Adrenal gland (tissue), 19 donors: ENCODE measurements at places on chromosomes 2 and 18.
A peak's percentile ranks its signal among the peaks of the same experiment; 100 is the strongest.

DNA sequence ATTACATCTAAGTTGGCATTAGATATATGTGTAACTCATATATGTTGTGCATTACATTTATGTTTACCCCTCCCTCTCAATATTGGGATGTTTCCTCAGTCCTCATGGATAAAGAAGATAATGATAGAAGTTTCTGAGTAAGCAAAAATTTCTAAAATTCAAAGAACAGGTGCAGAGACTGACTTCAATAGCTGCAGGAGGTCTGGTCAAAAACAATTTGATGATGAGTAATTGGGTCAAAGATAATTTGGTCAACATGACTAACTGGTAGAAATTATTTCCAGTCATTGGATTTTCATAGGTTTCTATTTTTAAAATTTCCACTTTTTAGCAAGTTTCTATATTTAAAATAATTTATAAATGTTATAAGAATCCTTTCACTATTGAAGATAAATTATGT is 1130.9 kb upstream of the SLC39A10 start:
- no peak for DNase-seq

DNA sequence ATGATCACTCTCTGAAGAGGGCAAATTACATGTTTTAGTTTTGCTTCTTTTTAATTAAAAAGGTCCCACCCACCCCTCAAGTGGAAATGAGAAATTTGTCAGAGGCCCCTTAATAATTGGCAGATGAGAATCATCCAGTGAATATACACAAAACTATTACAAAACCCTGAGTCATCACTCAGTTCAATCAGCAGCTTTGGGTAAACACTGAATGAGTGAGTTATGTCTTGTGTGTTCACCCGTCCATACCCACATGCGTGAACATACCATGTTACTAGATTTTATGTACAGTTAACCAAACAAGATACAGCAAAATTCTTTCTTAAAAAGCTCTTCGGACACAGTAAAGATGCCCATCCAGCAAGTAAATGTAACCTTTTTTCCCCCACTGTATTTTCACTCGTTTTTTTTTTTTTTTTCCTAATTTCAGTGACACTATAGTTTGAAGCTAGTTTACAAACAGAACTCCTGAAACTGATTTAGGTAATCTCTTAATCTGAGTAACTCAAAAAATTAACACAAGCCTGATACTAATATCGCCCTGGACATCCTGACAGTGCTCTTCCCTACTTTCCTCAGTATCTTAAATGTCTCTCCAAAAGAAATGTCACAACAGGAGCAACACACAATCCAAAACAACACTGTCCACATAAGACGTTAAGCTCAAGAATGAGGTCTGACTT is 1.4 kb downstream of the PSME4 start:
- DNase-seq = no peak

DNA sequence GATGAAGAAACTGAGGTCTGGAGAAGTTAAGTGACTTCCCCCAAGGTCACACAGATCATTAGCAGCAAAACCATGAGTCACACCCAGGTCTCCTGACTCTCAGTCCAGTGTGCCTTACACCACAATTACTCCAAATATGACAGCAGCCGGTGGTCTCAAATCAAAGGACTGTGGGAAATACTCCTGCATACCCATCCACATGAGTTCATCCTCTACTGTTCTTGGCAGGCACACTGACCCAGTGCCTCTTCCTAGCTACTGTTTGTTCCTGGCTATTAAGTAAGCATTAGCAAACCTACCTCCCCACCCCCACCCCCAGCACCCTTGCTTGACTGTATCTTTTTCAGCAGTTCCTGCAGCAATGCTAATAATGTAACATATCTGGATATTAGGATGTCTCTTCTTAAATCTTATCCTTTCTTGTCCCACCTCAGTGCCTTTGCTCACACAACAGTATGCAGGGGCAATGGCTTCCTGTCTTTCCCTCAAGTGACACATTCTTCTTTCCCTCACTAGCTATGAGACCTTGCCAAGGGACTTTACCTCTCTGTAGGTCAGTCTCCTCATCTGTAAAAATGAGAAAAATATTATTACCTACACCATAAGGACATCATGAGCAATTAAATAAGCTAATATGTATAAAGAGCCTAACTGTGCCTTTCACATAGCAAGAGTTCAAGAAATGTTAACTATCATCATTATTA is 46.2 kb downstream of the FAM98A start:
- no peak for DNase-seq

DNA sequence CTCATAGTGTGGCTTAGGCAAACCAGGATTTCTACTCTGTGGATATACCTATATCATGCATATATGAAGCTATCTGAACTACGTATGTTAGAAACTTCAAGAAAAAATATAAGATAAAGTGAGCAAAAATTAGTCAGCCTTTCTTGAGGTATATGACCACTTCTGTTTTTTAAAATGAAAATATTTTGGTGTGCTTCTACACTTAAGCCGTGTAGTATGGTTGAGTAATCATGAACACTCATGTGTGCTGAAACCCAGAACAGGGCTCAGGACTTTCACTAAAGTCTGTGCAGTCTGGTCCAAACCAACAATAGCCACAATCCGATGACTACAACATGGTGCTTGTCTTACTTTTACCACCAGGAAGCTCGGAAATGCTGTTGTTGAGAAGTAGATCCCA is 48.9 kb upstream of the TMEM177 start:
- no peak for DNase-seq

DNA sequence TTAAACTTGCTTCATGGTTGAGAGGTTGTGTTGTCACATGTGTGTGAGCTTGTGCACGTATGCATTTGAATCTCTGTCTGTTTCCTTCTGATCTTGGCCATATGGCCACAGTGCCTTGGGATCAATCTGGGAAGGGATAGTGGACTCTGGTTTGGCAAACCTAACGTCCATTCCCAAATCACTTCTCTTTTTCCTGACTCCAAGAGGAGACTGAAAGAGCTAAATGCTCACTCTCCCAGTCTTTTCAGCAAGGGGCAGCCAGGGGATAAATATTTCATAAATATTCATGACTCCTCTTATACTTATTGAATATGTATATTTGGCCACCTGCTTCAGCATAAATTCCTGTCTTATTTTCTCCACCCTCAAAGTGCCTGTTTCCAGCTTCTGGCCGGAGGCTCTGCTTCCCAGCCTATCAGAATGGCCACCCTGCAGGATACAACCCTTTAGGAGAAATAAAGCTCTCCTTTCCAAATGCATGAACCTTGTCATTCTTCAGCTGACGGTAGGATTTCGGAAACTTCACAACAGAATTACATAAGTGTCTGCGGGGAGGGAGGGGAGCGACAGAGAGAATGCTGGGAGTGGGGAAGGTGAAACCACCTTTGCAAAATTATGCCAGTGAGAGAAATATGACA is 112.2 kb upstream of the COPS8 start:
- no peak for DNase-seq

- no peak for DNase-seq
Observed at GRCh38 chr2:75406131-75406581, 154.6 kb downstream of the EVA1A start.

- peak; percentile 30 for DNase-seq
Observed at GRCh38 chr2:241808051-241808720, 807 bp upstream of the NEU4 start.

DNA sequence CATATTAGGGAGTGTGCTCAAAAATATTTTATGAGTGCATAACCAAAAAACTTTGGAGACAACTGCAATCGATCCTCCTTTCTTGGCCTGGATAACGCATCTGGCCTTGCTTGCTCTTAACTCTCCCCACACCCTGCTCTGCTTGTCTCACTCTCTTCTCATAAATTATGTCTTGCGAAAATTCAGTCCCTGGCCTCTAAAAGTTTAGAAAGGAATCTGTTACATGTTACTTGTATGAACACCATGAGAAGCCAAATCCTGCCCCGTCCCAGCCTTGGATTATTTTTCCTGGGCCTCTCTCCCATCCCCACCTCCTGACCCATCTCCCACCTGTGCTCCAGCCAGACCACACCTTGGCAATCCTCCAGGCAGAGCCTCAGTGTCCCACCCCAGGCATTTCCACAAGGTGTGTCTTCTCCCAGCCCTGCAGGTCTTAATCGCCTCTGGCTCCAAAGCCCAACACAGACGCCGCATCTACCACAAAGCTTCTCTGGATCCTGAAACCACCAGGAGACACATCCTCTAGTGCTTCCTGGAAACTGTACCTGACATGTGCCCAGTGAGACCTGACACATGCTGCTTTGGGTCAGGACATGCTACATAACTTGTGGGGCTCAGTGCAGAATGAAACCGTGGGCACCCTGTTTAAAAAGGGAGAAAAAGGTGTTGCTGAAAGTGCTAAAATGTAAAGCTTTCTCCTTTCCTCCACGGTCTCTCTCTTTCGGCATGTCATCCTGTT is 99.6 kb upstream of the ST3GAL5 start:
- peak; percentile 71 for DNase-seq

- DNase-seq = peak; percentile 75
Observed at GRCh38 chr2:172461591-172462372, 34.4 kb downstream of the ITGA6 start.

DNA sequence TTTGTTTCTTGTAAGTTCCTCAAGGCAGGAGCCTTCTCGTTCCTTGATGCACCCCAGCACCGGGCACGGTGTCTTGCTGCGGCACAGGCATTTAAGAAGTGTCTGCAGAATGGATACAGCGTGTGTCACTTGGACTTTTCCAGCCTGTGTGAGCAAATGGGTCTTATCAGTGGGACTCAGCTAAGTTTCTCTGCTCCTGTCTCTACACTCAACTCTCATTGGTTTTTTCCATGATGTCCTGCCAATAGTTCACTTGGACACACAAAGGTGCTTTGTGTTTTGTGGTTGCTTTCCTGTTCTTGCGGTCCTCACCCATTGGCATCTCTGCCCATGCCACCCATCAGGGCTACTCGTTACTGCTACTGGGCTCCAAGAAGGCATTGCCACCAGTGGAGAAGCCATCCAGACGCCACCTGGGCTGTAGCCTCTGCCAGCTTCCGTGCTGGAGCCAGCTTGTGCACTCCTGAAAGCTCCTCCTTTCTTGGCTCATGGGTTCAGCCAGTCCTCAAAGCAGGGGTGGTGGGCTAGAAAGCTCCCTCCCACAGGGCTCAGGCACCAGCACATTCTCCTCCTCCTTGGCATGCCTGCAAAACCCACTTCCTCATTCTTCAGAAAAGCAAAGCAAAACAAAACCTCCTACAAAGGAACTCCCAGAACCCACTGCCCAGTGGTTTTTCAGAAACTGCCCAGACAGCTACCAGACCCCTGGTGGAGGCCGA is 41.4 kb downstream of the IL1R2 start:
- no peak for DNase-seq

- no peak for DNase-seq
Observed at GRCh38 chr18:42576124-42576523, 539.4 kb downstream of the RIT2 start.

DNA sequence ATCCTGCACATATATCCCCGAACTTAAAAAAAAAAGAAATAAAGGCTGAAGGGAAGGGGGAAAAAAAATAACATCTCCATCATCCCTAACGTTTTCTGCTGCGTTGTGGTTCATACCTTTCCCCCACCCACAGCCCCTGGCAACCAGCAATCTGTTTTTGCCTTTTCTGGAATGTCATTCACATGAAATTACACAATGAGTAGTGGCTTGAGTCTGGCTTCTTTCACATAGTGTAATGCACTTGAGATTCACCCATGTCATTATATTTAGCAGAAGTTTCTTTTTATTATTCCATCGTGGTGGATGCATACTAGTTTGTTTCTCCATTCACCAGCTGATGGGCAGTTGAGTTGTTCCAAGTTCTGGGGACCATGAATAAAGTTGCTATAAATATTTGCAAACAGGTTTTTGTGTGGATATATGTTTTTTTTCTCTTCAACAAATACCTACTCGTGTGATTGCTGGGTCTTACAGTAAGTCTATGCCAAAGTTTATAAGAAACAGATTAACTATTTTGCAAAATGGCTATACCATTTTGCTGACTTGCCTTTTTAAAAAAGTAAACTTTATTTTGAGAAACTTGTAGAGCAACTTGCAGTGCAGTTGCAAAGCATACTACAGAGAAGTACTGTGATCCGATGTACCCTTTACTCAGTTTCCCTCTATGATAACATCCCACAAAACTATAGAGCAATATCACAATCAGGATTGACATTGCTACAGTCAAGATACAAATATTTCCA is 322.5 kb downstream of the LPIN1 start:
- no peak for DNase-seq

- DNase-seq = no peak
Observed at GRCh38 chr2:23569761-23570365, 184.9 kb downstream of the KLHL29 start.

- no peak for DNase-seq
Observed at GRCh38 chr18:76821356-76821874, 942 bp upstream of the ZNF236 start.

- DNase-seq = peak; percentile 94
Observed at GRCh38 chr2:27890146-27890923, at the start of the genes BABAM2 and RBKS. Gene BABAM2, plus strand, starts transcription at chr2:27890729. Its CDS starts 3,828 bp downstream, at chr2:27894557. Gene RBKS, minus strand, starts transcription at chr2:27890387. Its CDS starts 42 bp downstream, at chr2:27890345.

GRCh38 chr2:27078267-27079194 is at the start of gene EMILIN1:
Gene EMILIN1, plus strand, starts transcription at chr2:27078615. Its CDS starts 451 bp downstream, at chr2:27079066.
- DNase-seq = peak; percentile 69

- no peak for DNase-seq
Observed at GRCh38 chr18:69267895-69268294, 132.8 kb upstream of the DOK6 start.

- DNase-seq = no peak
Observed at GRCh38 chr2:142200062-142200461, 69.2 kb upstream of the LRP1B start.

DNA sequence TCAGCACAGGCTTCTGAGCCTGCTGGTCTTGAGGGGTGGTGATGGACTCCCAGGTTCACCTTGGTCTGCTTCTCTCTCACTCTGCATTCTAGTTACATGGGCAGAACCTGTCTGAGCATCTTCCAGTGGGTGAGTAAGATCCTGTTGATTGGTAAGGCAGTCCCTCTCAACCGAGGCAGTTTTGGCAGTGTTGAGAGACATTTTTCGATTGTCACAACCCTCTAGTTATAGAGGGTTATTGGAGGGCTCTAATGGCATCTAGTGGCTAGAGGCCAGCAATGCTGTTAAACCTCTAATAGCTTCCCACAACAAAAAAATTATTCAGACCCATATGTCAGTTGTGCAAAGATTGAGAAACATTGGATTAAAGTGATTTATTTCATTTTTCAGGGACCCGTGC is 9.3 kb upstream of the MGAT5 start:
- DNase-seq = no peak

- no peak for DNase-seq
Observed at GRCh38 chr2:43160778-43161177, 65.6 kb downstream of the ZFP36L2 start.
